ENCODE measurements at places on chromosomes 4 and X.

GRCh38 chrX:13418126-13419097 is 98.6 kb upstream of the ATXN3L start:
- peak; percentile 77 for DNase-seq

GRCh38 chr4:7876201-7876875 is 63.3 kb downstream of the AFAP1 start:
- peak; percentile 76 for DNase-seq

GRCh38 chr4:158350161-158350560 is 139.9 kb downstream of the TMEM144 start:
- no peak for DNase-seq

- peak; percentile 81 for DNase-seq
These were observed 56.7 kb upstream of the TMEM131L start for GRCh38 chr4:153409412-153409811.

- no peak for DNase-seq
These were observed 424.2 kb downstream of the FGF13 start for GRCh38 chrX:138287205-138287877.

DNA sequence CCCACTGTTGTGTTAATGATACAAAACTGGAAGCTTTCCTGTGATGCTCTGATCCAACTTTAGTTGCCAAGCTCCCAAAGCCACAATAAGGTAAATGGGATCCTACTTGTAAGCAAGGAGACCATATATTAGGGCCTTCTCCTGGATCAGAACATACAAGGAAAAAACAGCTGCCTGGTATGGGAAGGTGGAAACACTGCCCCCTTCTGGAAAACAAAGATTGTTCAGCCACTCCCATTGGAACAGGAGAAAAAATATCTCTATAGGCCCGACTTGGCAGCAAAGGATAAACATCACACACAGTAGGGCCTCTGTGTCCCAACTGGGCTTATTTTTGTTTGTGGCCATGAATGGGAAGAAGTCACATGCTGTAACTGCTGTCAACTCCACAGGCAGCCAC is 166.5 kb downstream of the TBX22 start:
- no peak for DNase-seq

DNA sequence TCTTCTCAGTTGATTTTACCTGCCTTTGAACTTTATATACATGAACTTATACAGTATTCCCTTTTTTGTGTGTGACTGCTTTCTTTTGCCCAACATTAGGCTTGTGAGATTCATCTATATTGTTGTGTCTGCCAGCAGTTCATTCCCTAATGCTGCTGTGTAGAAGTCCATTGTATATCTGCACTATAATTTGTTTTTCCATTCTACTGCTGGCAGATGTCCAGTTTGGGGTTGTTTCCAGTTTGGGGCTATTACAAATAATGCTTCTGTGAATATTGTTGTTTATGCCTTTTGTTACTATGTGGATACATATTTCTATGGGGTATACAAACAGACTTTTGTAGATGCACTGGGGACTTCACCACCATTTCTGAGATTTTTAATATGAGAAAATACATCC is 268.4 kb downstream of the DCTD start:
- DNase-seq: no peak

- DNase-seq: no peak
These were observed 4.0 kb downstream of the CDKN2AIP start for GRCh38 chr4:183448436-183448835.

DNA sequence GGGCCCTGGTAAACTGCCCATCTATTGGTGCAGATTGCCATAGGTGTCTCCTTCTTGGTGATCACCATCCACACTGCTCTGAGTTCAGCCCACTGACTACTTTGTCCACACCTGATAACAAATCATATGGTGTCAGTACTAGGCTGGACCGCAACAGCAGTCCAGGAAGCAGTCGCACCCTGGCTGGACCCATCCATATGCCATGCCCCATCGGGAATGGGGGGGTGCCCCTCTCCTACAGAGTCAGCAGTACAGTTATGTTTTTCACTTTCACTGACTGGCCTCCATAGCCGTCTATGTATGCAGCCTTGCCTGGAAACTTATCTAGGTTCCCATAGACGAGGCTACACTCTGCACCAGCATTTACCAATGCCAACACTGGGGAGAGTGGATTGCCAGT is 226.1 kb downstream of the ADGRL3 start:
- no peak for DNase-seq

DNA sequence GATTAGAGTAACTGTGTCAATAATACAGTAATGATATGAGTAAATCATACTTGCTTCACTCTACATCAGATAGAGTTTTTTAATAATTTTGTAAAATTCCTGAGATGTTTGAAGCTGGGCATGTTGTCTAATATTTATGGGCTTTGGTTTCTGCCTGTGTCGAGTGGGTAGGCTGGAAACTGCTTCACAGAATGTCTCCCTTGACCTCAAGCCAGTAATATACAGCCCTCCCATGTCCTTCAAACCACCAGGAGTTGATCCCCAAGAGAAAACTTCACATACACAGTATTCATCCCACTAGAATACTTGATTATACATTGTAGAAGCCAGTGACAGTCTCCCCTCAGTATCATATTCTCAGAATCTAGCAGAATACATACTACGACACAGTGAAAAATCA is 284.8 kb upstream of the TENM3 start:
- DNase-seq: peak; percentile 73

DNA sequence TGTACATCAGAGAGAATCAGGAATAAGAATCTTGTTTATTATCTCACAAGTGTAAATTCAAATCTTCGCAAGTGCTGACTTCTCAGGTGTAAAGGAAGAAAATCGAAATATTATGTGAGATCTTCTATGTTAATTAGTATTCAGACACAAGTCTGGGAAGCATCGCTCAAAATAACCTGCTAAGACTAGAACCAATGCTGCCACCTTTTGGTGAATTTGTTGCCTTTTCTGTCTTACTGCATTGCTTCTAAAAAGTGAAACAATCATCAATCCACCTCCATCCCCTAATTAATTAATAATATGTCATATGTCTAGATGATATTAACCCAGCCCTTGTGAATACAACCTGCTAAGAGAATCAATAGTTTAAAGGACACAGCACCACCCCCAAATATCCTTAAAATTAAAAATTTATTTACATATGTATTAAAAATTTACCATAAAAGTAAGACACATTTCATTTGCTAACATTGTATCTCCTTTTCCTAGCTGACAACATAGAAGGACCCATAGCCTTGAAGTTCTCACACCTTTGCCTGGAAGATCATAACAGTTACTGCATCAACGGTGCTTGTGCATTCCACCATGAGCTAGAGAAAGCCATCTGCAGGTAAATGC is 3.5 kb downstream of the EPGN start:
- DNase-seq: peak; percentile 58

DNA sequence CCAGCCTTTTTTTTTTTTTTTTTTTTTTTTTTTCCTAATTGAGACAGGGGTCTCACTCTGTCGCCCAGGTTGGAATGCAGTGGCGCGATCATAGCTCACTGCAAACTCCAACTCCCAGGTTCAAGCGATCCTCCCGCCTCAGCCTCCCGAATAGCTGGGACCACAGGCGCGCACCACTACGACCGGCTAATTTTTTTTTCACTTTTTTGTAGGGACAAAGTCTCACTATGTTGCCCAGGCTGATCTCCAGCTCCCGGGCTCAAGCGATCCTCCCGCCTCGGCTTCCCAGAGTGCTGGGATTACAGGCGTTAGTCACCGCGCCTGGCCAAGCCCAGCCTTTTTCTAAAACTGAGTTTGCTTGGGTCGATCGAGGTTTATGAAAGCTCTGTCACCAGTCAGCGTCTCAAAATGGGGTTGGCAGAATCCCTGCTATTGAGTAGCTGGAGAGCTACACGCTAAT is 1.3 kb upstream of the OTUD5 start:
- DNase-seq: peak; percentile 67

DNA sequence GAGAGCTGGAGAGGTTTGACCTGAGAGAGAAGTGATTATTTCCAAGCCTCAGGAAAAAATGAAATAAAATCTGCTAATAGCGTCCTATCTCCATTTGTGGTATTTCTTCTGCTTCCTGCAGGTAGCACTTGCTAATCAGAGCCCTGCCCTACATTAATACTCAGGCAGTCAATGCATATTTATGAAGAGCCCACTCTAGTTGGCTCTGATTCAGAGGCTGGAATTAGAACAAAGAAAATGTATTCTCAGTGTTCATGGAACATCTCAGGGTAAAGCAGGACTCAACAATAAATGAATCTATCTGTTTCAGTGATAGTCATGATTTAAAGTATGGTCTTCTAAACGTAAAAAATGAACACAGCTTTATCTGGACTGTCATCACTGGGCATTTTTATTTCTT is 1.4 kb upstream of the ATP8A1 start:
- no peak for DNase-seq

DNA sequence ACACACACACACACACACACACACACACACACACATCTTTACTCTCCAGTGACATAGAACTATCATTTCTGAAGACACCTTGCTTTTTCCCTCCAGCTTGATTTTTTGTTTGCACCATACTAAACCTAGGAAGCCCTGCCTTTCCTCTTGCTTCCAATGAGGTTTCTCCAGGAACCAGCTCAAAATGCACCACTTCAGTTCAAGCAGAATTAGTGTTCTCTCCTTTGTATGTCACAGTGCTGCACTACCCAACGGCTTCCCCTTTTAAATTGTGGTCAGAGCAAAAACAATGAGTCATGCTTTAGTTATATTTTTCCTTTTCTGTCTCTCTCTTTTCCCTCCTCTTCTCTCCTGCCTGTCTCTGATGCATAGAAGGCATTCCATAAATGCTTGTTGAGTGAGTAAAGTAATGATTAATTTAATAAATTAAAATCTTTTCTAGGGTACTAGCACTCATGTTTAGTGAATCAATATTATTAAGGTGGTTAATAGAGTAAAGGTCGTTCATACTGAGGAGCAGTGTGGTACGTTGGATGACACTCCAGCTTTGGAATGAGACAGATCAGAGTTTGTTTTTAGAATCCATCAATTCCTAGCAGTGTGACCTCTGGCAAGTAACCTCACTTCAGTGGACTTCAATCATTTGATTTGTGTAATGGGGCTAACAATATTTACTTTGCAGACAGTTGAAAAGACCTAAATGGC is 5.9 kb downstream of the RTL3 start:
- peak; percentile 89 for DNase-seq

GRCh38 chrX:141405486-141405852 is 163.2 kb upstream of the SPANXC start:
- DNase-seq: no peak

DNA sequence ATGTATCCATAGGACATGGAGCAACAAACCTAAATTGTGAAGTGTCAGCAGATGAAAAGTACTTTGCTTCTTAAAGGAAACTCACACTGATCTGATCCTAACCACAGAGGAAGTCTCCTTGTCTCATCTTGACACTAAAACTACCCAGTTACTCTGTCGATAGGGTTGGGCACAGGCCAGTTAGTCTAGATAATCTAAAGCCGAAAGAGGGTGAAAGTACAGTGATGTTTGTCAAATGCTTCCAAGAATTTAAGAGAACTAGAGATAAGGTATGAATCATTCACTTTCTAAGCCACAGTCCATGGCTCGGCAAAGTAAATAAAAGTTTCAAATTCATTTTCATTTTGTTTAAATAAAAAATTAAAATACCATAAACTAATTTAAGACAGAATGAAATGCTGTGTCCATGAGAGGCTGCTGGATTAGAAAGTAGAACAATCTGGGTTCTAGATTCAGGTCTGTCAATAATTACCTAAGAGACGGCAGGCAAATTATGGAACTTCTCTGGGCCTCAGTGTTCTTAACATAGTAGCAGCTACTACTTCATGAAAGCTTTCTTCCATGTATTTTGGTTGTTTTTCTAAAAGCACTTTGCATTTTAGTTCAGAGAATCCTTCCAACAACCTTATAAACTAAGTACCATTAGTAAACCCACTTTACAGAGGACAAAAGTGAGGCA is 176.7 kb downstream of the LDB2 start:
- peak; percentile 79 for DNase-seq

GRCh38 chrX:46953597-46953996 is 41.4 kb downstream of the JADE3 start:
- DNase-seq: no peak

DNA sequence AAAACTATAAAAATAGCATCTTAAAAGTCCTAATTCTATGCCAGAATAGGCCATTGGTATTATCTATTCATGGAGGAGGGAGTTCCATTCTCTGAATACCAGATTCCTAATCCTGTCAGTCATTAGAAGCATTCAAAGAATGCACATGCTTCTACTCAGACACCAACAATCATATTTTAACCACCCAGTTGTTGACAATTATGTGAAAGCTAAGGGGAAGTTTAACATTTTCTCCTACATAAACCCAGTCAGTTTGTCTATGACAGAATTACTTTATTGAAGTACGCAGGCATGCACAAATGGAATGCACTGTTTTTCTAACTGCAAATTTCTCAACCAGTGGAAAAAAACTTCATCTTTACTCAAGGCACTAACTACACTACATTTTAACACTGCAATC is 69.6 kb upstream of the MTNR1A start:
- DNase-seq: peak; percentile 95

- DNase-seq: peak; percentile 94
These were observed 17.5 kb upstream of the CORIN start for GRCh38 chr4:47855350-47855749.

GRCh38 chrX:21741869-21742701 is 15.8 kb downstream of the SMPX start:
- peak; percentile 21 for DNase-seq

GRCh38 chr4:73299548-73300280 is 41.1 kb upstream of the ANKRD17 start:
- DNase-seq: no peak

GRCh38 chrX:77453190-77453589 is 6.0 kb downstream of the FGF16 start:
- DNase-seq: no peak

DNA sequence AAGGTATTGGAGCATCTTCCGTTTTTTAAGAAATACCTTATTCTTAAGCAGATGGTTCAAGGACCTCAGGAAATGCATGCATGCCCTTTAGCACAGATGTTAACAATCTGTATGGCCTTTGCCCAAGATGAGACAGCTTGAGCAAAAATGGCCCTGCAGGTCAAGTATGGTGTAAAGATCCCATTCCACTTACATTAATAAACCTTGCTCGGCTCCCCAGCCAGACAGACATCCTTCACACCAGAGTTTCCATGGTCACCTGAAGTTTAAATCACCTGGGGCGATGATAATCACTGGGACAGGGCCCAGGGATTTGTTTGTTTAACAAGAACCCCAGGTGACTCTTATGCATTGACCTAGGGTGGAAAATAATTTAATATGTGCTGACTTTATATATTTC is 287.0 kb upstream of the NOCT start:
- no peak for DNase-seq

DNA sequence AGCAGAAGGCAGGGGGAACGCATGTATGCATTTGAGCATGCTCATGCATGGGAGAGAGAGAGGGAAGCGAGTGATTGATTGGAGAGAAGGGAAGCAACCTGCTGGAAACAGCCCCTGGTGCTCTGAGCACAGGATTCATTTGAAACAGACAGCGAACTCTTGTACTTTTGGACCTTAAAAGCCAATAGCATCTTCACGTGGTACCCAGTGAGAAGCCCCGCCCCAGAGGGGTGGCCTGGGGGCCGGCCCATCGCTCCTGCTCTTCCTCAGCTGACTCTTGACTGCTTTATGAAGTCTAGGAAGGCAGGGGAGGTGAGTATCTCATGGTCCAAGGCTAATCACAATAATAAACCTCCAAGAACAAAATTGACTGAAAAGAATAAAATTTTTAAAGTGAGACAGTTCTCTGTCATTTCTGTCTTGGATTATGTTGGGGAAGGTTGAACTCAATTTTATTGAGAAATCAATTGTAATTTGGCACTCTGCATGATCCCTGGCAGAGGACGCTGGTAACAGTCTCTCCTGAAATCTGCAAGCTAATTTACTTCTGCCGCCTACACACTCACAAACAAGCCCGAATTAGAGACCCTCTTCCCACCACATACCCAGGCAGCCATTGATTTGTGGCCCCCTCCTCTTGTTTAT is 168.2 kb upstream of the PPARGC1A start:
- DNase-seq: no peak

GRCh38 chr4:118911238-118911703 is 22.6 kb downstream of the SYNPO2 start:
- DNase-seq: peak; percentile 90

Data from fibroblast of skin of right biceps (primary cell).